Stimulated activated CD4-positive, alpha-beta T cell treated with anti-CD3 and anti-CD28 coated beads, Interleukin-1b, Interleukin-23, amount 100 ng/mL, for 1 hour (primary cell): ENCODE measurements at places on chromosomes 13 and 19.
A peak's percentile ranks its signal among the peaks of the same experiment; 100 is the strongest.

DNA sequence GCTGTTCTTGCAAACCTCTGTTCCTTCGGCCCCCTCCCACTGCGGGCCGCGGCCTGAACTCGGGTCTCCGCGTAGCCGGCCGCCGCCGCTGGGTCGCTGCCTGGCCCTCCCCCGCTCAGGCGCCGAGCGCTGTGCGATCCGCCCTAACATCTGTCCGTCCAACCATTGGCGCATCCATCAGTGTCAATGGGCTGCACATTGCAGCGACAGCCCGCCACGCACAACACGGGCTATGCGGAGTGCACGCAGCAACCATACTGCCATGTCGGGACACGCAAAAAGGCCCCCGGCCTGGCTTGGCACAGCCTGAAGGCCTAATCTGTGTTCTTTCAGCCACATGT lies 2.6 kb upstream of the TSHZ3 start:
- DNase-seq = no peak

- DNase-seq = no peak
Measured at GRCh38 chr13:33307843-33308242, 22.3 kb upstream of the STARD13 start.

DNA sequence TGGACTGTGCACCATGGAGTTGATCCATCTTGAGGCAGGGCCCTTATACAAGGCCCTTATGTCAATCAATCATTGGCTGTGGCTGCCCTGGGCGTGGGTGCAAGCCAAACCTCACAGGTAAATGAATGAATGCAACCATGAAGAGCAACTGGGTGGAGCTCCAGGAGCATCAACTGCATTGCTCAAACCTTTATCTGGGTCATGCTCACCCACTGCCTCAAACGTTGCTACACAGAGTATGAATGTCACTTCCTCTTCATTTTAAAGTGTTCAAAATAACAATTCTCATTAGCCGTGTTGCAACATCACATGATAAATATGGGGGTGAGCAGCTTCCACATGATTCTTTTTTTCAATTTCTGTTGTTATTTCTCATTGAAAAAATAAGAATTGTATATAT lies 6.4 kb upstream of the ZNF333 start:
- DNase-seq = no peak

- DNase-seq = peak; percentile 73
Measured at GRCh38 chr13:29595380-29596063, at the start of gene SLC7A1. TSS of gene SLC7A1 (minus strand) at chr13:29595688. CDS start at chr13:29536188, 59,500 bp downstream.

- DNase-seq = no peak
Measured at GRCh38 chr19:8517551-8518442, 3.8 kb upstream of the ZNF414 start.
